Thymus (tissue), 14 donors: ENCODE measurements at places on chromosomes 5 and 9. TPM values are rescaled to one million over a fixed set of nuclear protein-coding genes. Genes with fewer than 3 reads are reported as not detected.

DNA sequence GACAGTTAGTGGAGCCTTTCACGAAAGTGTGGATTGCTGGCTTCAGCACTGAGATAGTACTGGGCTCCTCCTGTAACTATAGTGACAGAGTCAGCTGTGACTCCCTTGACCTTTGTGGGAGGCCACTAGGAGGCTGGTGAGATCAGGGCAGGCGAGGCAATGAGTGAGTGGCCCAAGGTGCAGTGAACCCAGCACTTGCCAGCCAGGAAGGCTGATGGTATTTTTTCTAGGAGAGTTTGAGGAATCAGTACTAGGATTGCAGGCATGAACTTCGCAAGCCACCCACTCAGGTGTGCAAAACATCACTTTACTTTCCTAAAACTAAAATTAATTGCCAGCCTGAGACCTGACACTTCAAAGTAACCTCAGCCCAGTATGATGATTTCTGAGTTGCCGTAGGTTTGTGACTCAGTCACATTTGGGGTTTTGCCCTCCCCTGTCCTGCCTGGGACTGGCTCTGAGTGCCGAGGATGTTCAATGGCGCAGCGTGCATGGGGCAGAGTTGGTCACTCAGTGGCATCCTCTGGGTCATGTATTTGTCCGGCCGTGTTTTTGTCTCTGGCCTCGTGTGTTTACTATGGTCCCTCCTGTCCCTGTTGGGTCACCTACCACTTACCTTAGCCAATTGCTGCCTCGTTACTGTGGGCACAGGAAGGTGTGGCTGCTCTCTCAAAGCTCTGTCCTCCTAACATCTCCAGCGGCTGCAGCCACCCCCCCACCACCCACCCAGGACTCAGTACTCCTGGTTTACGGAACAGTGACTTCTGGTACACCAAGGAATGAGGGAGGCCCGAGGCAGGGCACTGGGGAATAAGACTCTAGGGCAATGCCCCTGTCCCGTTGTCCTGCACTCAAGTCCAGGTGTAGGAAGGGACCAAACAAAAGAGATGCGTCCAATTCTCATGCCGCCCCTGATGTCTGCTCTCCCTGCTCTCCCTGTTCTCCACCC is 67.2 kb downstream of the IL31RA start:
- DNase-seq, result no peak
- H3K27me3 ChIP-seq, result no peaks in the 10 kb centered on the region
- H3K4me1 ChIP-seq, result no peaks in the 10 kb centered on the region
- H3K27ac ChIP-seq, result no peak overlapping the region
- H3K4me3 ChIP-seq, result no peak overlapping the region

Gene CER1
- 0.05 TPM for total RNA-seq

Gene LCN12
- 4.2 TPM for total RNA-seq

Gene DND1
- 0.52 TPM for total RNA-seq

DNA sequence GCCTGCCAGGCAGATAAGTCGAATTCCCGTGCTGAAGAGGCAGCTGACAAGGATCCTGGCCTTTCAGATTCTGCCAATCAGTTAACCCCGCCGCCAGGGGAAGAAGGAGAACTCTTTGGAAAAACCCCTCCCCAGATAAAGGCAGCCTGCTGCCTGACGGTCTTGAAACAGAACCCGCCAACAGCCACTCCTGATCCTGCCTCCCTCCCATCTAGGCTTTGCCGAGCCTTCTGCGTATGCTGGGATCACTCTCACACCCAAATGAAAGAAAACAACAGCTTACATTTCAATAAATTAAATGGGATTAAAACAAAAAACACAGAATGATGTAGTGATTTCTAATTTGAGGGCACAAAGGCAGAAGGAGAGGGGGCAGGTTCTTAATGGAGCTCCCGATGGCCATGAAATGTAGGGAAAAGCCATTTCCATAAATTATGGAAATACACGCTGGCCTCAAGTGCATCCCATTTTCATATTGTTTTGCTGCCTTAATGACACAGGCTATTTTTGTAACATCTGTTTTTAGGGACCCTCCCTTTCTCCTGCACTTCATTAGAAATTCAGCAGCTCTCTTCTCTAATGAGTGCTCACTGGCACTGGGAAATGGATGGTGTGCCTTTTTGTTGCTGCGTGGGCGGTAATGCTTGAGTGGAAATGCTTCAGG is 319.1 kb downstream of the MED10 start:
- no peak overlapping the region for H3K4me3 ChIP-seq
- no peak overlapping the region for H3K27ac ChIP-seq
- no peak for DNase-seq
- no peaks in the 10 kb centered on the region for H3K36me3 ChIP-seq
- no peaks in the 10 kb centered on the region for H3K4me1 ChIP-seq
- no peaks in the 10 kb centered on the region for H3K27me3 ChIP-seq

GRCh38 chr5:156378159-156378558 is 51.2 kb downstream of the SGCD start:
- H3K4me1 ChIP-seq, result no peaks in the 10 kb centered on the region
- H3K27me3 ChIP-seq, result no peaks in the 10 kb centered on the region
- H3K36me3 ChIP-seq, result no peaks in the 10 kb centered on the region
- no peak overlapping the region for H3K27ac ChIP-seq
- no peak overlapping the region for H3K4me3 ChIP-seq
- DNase-seq, result no peak

Gene CANX
- total RNA-seq, result 173 TPM

DNA sequence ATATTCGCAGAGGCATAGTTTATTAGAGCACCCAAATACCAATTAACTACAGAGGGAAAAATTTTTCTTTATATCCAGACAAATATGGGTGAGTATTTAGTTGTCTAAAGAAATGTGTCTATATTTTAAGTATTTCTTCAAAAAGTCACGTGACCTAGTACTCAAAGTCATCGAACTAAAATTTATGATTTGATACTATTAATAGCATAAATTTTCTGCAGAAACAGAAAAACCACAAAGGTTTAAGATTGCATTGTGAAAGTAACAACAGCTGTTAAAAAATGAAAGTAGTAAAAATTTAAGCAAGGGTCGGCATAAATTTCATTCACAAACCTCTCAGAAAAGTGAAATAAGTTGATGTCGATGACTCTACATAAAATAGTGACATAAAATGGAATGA is 323.9 kb upstream of the RORB start:
- DNase-seq, result no peak
- no peak overlapping the region for H3K4me3 ChIP-seq

DNA sequence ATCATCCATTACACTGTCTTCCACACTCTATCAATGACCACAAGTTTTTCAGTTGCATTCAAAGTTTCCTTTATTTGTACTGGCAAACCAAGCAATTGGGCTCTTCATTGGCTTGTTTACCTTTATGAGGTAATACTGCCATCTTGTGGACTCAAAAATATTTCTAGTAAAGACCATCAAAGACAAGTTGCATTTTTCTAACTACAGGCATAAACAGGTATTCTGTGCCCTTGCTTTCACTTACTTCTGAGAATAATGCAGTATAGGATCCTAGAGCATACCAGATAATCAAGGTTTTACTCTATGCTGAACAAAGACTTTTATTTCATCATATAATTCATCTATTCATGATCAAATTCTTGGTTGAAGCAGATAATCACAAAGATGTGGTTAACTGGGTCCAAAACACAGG is 173.7 kb upstream of the POU5F2 start:
- DNase-seq, result peak; percentile 84
- H3K27me3 ChIP-seq, result no peaks in the 10 kb centered on the region
- H3K4me1 ChIP-seq, result peaks cover 1% of the 10 kb centered on the region

GRCh38 chr5:57262541-57262940 is 88.7 kb downstream of the GPBP1 start:
- H3K27me3 ChIP-seq, result no peaks in the 10 kb centered on the region
- no peak overlapping the region for H3K4me3 ChIP-seq
- H3K4me1 ChIP-seq, result no peaks in the 10 kb centered on the region
- H3K27ac ChIP-seq, result no peak overlapping the region
- DNase-seq, result no peak
- peaks cover 63% of the 10 kb centered on the region for H3K36me3 ChIP-seq

Gene NACC2
- total RNA-seq, result 1.5 TPM

DNA sequence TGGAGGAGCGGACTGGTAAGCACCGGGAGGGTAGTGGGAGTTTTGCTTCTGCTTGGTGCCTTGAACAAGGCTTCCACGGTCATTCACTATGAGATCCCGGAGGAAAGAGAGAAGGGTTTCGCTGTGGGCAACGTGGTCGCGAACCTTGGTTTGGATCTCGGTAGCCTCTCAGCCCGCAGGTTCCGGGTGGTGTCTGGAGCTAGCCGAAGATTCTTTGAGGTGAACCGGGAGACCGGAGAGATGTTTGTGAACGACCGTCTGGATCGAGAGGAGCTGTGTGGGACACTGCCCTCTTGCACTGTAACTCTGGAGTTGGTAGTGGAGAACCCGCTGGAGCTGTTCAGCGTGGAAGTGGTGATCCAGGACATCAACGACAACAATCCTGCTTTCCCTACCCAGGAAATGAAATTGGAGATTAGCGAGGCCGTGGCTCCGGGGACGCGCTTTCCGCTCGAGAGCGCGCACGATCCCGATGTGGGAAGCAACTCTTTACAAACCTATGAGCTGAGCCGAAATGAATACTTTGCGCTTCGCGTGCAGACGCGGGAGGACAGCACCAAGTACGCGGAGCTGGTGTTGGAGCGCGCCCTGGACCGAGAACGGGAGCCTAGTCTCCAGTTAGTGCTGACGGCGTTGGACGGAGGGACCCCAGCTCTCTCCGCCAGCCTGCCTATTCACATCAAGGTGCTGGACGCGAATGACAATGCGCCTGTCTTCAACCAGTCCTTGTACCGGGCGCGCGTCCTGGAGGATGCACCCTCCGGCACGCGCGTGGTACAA is 556 bp downstream of the PCDHGC3 start:
- H3K4me3 ChIP-seq, result peak overlapping the region; percentile 43
- peaks cover 64% of the 10 kb centered on the region for H3K27me3 ChIP-seq
- DNase-seq, result no peak
- peaks cover 2% of the 10 kb centered on the region for H3K4me1 ChIP-seq
- peak overlapping the region; percentile 65 for H3K27ac ChIP-seq
- H3K36me3 ChIP-seq, result no peaks in the 10 kb centered on the region

GRCh38 chr5:78467752-78468357 is 107.4 kb downstream of the SCAMP1 start:
- no peak overlapping the region for H3K27ac ChIP-seq
- no peaks in the 10 kb centered on the region for H3K27me3 ChIP-seq
- DNase-seq, result peak; percentile 9
- H3K4me3 ChIP-seq, result no peak overlapping the region
- H3K36me3 ChIP-seq, result no peaks in the 10 kb centered on the region

Gene EPB41L4B
- 0.71 TPM for total RNA-seq

DNA sequence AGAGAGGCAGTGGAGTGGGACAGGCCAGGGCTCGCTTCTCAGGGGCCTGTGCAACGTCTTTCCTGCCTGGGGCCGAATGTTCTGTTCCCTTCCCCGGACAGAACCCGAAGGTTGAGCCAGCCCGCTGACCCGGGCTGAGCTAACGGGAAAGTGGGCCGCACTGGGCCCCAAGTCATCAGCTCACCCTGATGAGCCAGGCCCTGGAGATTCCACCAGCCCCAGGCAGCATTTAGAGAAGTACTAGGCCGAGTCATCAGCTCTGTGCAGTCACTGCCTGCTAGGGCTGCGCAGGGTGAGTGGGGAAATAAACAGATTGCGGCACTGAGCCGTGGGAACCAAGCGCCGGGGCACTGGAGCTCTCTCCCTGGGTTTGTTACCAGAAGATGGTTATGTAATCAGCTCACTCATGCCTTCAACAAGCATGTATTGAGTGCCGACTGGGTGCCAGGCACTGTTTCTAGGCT is 29.1 kb upstream of the DUSP1 start:
- H3K4me3 ChIP-seq, result no peak overlapping the region
- peaks cover 57% of the 10 kb centered on the region for H3K4me1 ChIP-seq
- DNase-seq, result no peak
- no peaks in the 10 kb centered on the region for H3K36me3 ChIP-seq

Gene NTRK2
- total RNA-seq, result 5.0 TPM

GRCh38 chr5:59066367-59067163 is 483.7 kb downstream of the RAB3C start:
- no peak overlapping the region for H3K27ac ChIP-seq
- H3K4me1 ChIP-seq, result no peaks in the 10 kb centered on the region
- no peak for DNase-seq
- no peaks in the 10 kb centered on the region for H3K27me3 ChIP-seq
- H3K36me3 ChIP-seq, result no peaks in the 10 kb centered on the region
- no peak overlapping the region for H3K4me3 ChIP-seq

Gene FSD1L
- 2.5 TPM for total RNA-seq

- no peaks in the 10 kb centered on the region for H3K36me3 ChIP-seq
- H3K4me1 ChIP-seq, result no peaks in the 10 kb centered on the region
- no peaks in the 10 kb centered on the region for H3K27me3 ChIP-seq
- H3K27ac ChIP-seq, result no peak overlapping the region
- no peak overlapping the region for H3K4me3 ChIP-seq
- no peak for DNase-seq
Observed at GRCh38 chr5:44183753-44184152, 205.5 kb downstream of the FGF10 start.

GRCh38 chr9:70635790-70636189 is 221.3 kb upstream of the KLF9 start:
- H3K27ac ChIP-seq, result no peak overlapping the region
- no peaks in the 10 kb centered on the region for H3K27me3 ChIP-seq
- no peak overlapping the region for H3K4me3 ChIP-seq
- no peaks in the 10 kb centered on the region for H3K36me3 ChIP-seq
